Bronchial epithelial cell (primary cell): ENCODE measurements at places on chromosomes 1 and 21.
A peak's percentile ranks its signal among the peaks of the same experiment; 100 is the strongest.

- no peak for DNase-seq
Measured at GRCh38 chr21:44842721-44843445, 25.0 kb upstream of the SUMO3 start.

- no peak for DNase-seq
Measured at GRCh38 chr1:1037366-1038327, 17.7 kb downstream of the AGRN start.

DNA sequence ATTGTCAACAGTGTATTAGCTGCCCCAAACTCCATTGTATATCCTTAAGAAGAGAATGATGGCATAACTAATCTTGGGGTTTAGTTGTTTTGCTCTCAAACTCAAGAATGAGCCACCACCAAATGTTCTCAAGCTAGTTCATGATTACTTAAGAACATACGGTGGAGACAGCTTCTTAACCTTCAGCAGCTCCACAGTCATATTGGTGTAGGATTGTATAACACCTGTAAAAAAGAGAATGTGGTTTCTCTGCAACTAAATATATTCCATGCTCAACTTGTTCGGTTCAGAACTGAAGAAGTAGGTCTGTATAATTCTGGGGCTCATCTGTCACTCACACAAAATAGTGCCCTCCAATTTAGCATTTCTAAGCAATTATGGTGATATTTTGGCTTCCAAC is 177.9 kb upstream of the DUSP10 start:
- no peak for DNase-seq

DNA sequence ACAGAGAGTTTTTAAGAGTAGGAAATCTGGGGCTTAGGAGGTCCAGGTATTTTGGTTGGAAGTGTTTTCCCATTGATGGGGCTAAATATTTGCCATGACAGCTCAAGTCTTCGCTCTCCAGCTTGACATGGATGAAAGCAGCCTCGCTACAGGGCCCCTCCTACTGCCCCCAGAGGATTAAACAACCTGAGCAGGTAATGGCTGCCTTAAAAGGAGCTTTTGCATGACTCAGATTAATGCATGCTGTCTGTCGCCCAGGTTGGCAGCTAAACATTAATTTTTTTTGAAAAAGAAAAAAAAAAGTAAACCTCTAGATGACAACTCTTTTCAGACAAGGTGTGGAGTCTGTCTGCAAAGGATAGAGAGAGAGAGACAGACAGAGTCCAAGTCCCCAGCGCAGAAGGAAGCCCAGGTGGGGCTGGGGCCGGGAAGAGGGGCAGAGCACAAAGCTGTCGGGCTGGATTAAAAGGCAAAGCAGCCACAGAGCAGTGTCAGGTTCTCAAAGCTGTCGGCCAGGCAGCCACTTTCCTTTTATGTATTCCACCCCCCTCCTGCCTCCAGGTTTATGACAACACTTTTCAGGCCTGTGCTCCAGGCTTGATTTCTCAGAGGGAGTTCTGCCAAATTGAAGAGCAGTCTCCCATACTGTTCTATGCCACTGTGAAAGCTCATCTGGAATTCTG is 127.9 kb downstream of the CLIC6 start:
- peak; percentile 64 for DNase-seq

DNA sequence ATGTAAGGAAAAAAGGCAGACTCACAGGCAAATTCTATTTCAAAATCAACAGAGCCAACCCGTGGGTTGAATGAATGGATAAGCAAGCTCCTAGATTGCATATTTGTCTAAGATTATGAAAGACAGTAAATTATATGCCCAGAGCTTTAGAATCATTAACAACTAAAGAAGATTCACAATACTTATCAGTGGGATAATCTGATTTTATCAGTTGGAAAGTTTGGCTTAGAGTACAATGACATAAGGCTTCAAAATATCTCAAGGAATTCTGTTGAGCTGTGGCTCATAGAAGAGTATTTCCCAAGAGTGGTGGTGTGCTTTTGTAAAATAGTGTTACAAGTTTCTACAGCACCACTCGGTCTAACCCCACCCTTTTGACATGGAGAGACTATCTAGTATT is 85.5 kb downstream of the ADAMTS1 start:
- no peak for DNase-seq

DNA sequence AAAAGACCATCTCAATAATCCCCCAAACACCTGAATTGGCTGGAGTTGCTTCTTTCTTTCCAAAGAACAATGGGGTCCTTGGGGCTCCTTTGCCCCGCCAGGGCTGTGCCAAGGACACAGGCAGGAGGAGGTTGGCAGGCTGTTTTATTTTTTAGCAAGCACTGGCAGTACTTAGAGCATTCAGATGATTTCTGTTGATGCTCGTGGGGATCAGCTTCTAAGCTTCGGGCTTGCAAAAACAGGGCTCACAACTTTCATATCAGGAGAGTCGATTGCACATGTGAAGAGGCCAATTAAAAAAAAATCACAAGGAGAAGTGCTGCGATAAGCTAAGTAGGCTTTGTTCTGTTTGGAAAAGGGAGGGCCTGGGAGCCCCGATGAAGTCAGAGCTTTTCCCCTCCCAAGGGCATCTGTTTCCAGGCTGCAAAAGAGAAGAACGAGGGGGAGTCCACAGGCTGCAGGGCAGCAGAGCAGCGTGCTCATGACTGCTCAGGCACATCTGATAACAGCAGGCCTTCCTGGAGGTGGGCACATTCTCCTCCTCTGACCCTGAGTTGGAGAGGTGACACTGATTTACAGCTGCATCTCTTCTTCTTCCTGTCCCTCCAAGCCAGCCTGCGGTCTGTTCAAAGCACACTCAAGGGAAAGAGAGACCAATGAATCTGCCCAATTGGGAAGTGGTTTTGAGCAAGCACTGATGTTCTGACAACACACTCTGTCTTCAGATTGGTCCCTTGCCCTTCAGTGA is 27.3 kb upstream of the BCAR3 start:
- no peak for DNase-seq

- DNase-seq = no peak
Measured at GRCh38 chr21:35679076-35679475, 381.2 kb downstream of the SETD4 start.

GRCh38 chr1:170853302-170853701 is 82.0 kb upstream of the MROH9 start:
- DNase-seq = no peak

- peak; percentile 67 for DNase-seq
Measured at GRCh38 chr1:8026153-8026975, at the start of gene ERRFI1. Gene ERRFI1, minus strand, starts transcription at chr1:8026309. Its CDS starts 10,690 bp downstream, at chr1:8015619.

GRCh38 chr1:44015206-44015605 is 16.1 kb downstream of the SLC6A9 start:
- no peak for DNase-seq

DNA sequence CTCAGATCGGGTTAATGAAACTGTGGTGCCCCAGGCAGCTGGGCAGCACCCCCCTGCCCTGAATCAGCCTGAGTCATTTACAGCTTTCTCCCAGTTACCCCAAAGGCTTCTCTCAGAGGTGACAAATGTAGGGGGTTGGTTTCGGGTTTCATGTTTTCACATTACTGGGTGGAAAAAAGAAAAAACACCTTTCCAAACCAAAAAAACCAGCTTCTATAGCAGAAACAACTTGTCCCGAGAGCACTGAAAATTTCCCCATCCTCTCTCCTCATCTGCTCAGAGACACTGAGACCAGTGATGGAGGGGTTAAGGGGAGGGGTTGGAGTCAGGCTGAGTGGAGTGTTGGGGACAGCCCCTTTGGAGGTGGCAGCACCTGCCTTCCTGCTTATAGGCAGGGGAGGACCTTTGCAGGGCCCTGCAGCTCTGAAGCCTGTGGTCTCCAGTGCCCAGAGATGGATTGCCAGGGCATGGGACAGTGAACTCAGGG is 15.6 kb downstream of the UTP11 start:
- peak; percentile 87 for DNase-seq

DNA sequence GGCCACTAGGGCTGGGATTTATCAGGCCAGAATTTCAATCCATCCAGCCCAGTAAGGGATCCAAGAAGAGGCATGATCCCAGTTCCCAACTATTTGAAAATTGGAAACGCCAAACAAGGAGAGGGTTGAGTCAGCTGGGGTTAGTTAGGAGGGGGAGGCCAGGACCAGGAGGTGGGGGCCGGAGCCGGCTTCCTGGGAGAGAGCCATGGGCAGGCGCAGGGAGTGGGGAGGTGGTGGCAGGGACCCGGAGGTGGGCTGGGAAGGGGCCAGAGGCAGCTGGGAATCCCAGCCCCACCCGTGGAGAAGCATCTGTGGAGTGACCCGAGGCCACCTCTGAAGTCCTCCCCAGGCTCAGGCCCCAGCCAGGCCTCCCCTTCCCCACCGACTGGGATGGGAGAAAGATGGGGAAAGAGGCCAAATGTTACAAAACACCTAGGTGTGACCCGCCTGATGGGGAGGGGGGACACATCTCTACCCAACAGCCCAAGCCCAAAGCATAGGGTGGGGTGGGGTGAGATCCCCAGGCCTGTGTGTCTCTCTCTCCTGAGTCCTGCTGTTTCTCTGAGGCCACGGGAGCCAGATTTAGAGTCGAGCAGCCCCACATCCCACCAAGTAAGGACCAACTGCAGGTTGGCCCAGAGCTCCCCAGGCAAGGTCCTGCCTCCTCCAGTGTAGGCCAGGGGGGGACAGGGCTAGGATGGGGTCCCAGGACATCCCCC is 10.1 kb downstream of the HSPG2 start:
- no peak for DNase-seq

- peak; percentile 81 for DNase-seq
Measured at GRCh38 chr1:15680131-15680530, 4.0 kb upstream of the PLEKHM2 start.

DNA sequence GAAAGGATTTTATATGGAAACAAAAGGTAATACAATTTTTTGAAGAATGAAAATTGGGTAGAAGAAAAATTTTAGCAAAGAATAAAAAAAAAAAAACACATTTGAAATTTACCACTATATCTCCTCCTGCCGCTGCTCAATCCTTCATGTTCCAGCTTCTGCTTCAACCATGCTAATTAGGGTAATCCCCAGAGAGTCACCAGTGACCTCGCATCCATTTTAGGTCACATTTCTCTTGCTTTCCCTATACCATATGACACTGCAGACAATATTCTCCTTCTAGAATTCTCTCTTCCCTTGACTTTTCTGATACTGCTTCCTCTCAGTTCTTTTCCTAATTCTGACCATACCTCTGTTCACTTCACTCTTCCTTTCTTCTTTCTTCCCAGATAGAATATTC is 237.1 kb downstream of the USH2A start:
- DNase-seq = no peak

DNA sequence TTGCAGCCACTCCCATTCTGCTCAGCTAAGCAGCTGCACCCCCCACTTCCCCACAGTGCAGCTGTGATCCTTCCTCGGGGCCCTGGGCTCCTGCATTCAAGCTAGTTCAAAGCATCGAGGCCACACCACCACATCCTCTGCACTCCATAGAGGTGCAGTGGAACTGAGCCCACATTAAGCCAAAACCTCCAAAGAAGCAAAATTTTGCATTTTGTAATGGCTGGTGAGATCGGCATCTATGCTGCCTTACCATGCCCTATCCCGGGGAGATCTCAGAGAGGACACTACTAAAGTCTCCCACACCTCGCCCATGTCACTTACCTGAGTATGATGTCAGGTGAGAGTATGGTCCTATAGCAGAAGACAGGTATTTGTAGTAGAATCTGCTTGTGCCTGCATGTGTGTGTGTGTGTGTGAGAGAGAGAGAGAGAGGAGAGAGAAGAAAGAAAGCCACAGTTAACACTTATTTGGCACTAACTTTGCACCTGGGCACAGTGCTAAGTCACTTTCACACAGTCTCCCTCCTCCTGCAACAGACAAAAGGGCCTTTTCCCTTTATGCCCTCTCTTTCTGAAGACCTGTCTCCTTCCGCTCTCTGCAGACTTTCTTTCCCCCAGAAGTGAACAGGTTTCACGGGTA is 89.8 kb downstream of the KIF14 start:
- DNase-seq = no peak

GRCh38 chr1:143698016-143698415 is 273.8 kb downstream of the FAM72C start:
- peak; percentile 1 for DNase-seq

GRCh38 chr1:68116643-68117235 is 66.3 kb upstream of the DIRAS3 start:
- peak; percentile 37 for DNase-seq

GRCh38 chr21:31566064-31566463 is 93.4 kb upstream of the SOD1 start:
- no peak for DNase-seq

GRCh38 chr1:205162301-205162700 is 40.5 kb upstream of the RBBP5 start:
- no peak for DNase-seq

DNA sequence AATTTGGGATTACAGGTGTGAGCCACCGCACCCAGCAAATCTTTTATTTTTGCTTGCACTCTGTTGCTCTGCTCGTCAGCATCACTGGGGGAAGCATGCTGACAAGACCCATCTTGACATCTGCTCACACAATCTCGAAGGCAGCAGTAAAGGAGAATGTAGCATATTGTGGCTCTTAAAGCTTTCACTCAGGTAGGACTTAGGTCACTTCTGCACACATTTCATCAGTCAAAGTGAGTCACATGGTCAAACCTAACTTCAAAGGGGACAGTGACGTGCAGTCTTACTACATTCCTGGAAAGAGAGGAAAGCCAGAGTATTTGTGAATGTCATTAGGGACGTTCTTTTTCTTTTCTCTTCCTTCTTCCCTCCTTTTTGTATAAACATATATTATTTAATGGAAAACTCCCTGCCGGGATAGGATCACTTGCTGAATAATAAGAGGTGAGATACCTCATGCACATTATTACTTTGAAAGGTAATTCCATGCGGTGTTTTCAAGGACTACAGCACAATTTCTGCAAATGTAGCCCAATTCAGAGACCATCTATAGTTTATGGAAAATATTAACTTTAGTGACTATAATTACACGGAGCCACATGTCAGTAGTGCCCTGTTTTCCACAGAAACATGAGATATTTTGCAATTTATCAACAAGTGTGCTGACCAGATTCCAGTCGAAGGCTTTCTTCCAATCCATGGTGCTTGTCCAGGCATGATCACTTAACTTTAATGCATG is 19.3 kb upstream of the ACBD6 start:
- DNase-seq = peak; percentile 93

- no peak for DNase-seq
Measured at GRCh38 chr1:175237389-175237788, 44.8 kb upstream of the KIAA0040 start.
